ENCODE measurements at places on chromosomes 6 and 20. TPM values are rescaled to one million over a fixed set of nuclear protein-coding genes. Genes with fewer than 3 reads are reported as not detected.

DNA sequence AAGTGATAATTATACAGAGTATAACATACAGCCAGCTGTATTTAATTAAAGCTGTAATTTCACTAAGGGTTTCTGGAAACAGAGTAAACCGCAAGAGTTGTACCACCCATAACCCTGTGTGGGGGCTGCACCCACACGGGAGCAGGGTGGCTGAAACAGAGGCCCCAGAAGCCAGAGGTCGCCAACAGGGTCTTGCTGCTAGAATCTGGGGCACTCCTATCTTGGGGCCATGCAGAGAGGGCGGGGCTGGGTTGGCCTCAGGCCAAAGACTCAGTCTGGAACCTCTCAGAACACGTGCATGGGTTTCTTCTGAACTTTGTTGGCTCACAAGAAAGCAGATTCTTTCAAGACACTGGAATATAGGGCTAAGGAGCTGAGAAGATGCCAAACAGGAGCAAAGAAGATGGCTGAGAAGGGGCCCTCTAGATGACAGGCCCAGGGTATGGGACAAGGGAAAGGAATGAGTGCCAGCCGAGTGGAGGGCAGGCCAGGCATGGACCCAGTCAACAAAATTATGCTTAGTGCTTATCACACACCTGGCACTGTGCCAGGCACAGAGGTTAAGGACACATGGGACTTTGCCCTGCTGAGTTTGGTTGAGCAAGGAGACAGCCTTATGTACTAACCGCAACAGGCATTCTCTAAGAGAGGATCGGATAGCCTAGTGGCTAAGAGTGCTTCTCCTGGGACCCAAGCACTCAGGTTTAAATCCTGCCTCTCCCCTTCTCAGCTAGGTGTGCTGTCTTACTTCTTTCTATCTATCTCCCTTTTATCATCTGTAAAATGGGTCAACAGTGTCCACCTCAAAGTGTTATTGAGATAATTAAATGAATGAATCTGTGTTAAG is 96.6 kb upstream of the FOXP4 start:
- no peak for DNase-seq

DNA sequence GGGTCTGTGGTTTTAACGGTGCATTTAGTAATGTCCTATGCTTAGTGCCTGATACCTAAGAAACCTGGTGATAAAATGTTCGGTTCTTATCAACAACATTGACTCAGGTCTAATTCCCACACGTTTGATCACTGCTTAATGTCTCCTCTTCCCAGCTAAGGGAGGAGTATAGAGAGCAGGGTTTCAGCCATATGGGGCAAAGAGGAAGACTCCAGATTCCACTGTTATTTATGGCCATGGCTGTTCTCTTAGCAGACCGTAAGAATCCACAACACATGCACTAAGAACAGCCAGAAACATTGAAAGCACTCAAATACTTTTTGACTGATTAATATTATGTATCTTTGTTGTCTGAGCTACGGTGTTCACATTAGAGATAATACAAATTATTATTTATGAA is 112.1 kb downstream of the BCAS1 start:
- DNase-seq: no peak

GRCh38 chr6:84278321-84278998 is 51.0 kb upstream of the CEP162 start:
- DNase-seq: no peak

DNA sequence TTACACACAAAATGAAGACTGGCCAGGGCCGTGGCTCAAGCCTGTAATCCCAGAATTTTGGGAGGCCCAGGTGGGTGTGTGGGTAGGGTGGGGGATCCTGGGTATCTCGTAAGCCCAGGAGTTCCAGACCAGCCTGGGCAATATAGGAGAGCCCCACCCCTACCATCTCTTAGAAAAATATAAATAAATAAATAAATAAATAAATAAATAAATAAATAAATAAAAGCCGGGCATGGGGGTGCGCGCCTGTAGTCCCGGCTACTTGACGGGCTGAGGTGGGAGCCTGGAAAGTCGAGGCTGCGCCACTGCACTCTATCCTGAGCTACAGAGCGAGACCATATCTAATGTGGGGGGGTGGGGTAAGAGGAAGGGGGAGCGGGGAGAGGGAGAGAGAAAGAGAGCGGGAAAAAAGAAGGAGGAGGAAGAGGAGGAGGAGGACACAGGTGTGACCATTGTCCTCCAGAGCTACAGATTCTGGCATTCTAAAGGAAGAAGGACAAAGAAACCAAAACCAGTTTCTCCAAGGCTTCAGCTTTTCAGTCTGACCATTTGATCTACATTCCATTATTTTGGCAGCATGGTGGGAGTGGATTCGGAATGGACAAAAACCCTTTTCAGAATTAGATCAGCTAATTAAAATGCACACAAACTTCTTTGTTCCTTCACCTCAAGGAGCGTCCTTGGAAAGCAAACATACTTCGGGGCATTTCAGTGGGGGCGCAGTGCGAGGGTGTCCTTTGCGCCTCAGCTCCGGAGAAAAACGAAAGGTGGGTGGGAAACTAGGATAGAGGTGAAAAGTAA is 577 bp upstream of the C6orf141 start:
- no peak for DNase-seq

GRCh38 chr20:40991181-40991889 is 37.3 kb upstream of the TOP1 start:
- no peak for DNase-seq

DNA sequence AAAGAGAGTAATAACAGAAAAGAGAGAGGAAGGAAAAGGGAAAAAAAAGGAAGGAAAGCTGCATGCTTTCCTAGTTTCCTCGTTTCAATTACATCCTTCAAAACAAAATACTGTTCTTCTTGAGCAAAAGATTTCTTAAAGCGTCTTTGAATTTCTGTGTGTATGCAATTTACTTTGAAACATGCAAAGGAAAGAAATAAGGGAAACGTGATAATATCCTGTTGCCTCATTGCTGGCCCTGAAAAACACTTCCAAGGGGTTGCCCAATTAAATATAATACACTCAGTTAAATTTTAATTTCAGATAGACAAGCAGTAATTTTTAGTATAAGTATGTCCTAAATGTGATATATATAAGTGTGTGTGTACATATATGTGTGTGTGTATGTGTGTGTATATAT is 51.2 kb upstream of the TPD52L1 start:
- no peak for DNase-seq

GRCh38 chr20:36607586-36608387 is 2.2 kb downstream of the RAB5IF start:
- DNase-seq: no peak

RBL1 gene
- 12.0 TPM for polyA plus RNA-seq

- DNase-seq: no peak
Observed at GRCh38 chr6:71345476-71346333, 57.1 kb downstream of the OGFRL1 start.

DNA sequence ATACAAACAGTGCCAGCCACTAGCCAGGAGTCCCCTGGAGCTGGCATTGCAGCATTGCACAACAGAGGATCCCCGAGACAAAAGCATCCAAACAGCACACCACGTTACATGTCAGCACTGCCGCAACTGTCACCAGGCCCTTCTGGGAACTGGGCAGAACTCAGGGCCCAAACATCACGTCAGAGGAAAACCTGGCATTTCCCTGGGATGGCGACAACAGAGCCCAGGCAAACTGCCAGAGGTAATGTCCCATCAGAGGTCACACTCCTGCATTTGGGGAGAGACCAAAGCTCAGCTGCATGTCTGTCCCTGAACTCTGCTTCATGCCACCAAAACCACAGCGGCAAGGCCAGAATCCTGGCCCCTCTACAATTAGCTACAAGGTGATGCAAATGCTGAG is 36.3 kb downstream of the PPP1R3G start:
- no peak for DNase-seq

ISM1 gene
- 3.6 TPM for polyA plus RNA-seq

PBOV1 gene
- 0.06 TPM for polyA plus RNA-seq

EGFL8 gene
- 21.2 TPM for polyA plus RNA-seq

DNA sequence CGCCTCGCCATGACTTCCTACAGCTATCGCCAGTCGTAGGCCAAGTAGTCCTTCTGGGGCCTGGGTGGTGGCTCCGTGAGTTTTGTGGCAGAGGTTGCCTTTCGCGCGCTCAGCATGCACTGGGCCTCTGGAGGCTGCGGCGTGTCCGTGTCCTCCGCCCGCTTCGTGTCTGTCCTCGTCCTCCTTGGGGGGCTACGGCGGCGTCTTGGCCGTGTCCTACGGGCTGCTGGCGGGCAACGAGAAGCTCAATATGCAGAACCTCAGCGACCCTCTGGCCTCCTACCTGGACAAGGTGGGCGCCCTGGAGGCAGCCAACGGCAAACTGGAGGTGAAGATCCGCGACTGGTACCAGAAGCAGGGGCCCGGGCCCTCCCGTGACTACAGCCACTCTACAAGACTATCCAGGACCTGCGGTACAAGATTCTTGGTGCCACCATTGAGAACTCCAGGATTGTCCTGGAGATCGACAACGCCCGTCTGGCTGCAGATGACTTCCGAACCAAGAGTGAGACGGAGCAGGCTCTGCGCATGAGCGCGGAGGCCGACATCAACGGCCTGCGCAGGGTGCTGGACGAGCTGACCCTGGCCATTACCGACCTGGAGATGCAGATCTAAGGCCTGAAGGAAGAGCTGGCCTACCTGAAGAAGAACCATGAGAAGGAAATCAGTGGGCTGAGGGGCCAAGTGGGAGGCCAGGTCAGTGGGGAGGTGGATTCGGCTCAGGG is 296.3 kb downstream of the OGFRL1 start:
- DNase-seq: no peak

DNA sequence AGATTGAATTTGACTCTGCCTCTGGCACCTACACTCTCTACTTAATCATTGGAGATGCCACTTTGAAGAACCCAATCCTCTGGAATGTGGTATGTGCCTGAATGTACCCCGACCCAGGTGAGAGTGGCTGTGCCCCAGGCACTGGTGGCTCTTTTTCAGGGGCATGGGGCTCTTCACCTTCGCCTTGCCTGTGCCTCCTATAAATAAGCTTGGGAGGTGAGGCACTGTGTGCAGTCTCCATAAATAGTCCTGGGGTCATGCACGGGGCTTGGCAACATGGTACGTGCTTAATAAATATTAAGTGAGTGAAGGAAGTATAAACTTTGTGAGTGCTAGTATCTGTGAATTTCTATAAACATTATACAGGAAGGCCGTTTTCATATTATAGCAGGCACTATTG is 33.0 kb downstream of the GHRH start:
- no peak for DNase-seq

DNA sequence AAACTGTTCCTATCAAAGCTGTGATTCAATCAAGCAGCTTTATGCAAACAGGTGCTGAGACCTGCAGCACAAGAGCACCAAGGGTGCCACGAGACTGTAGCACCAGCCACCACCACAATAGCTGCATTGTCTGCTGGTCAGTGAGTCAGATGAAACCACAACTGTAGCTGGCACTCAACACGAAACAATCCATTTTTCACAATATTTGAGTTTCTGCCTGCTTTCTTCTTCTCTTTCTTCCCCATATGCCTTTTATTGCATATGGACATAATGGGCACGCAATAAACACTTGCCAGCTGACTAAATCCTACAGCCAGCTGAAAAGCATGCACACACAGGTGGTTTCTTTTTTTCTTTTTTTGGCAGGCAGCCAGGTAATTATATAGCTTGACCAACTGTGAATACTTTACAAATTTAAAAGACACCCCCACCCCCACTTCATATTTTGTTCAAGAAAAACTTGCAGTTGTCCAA is 16.6 kb downstream of the SLC2A12 start:
- no peak for DNase-seq

- DNase-seq: no peak
Observed at GRCh38 chr6:135703621-135704020, 147.9 kb upstream of the PDE7B start.

RCAN2 gene
- 26.9 TPM for polyA plus RNA-seq

- DNase-seq: no peak
Observed at GRCh38 chr6:122404444-122404843, 5.0 kb downstream of the HSF2 start.

DNA sequence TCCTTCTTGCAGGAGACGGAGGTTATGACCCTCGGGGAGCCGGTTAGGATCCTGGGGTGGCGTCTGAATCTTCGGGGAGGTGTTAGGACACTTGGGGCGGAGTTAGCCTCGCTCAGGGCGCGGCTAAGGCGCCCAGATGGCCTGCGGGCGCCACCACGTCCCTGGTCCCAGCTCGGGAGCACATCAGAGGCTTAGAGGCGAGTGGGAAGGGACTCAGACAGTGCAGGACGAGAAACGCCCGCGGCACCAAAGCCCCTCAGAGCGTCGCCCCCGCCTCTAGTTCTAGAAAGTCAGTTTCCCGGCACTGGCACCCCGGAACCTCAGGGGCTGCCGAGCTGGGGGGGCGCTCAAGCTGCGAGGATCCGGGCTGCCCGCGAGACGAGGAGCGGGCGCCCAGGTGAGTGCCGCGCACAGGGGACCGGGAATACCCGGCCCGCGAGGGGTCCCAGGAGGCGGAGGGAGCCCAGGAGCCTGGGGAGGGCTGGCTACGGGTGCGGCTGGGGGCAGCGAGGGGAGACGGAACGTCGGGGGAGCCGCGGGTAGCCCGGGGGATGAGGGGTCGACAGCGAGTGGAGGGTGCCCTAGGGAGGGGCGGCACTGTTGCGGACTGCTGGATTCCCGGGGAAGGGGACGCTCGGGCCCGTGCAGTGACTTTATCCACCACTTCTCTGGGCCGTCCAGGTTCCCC is at the start of gene HCK:
TSS of gene HCK (plus strand) at position 153 of the 688 bp plus-strand sequence.
- no peak for DNase-seq

DNA sequence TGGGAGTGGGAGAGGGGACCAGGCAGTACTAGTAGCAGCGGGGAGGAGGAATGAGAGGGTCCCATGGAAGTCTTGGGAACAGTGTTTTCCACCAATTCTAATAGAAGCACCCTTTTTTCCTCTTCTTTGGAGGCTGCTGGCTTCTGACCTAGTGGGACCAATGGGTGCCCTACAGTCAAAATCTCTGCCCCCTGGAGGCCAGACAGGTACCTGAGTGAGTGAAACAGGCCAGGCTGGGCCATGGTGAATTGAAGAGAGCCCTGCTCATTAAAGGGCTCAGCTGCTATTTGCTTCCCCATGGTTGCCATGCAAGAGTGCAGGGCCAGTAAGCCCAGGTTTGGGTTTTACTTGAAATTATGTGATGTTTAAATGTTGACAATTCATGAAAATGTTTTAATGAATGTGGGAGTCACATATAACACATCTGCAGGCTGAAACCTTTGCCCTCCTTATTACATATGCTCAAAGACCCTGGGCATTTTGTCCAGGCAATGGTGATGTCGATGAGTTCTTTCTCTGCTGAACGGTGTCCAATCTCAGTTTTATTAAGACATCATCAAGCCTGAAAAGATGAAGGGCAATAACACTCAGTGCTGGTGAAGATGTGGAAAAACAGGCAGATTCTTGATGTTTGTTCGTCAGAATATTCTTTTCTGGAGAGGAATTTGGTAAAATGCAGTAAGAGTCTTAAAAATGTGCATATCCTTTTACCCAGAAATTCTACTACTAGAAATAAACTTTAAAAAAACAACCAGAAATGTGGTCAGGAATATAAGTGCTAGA is 42.3 kb upstream of the OCSTAMP start:
- no peak for DNase-seq

Measured in left renal pelvis (tissue), 4 donors.